ENCODE measurements at places on chromosomes 11 and 22. TPM values are rescaled to one million over a fixed set of nuclear protein-coding genes. Genes with fewer than 3 reads are reported as not detected.

GRCh38 chr11:88523386-88524071, 186.0 kb upstream of the CTSC start:
- H3K36me3 ChIP-seq = no peaks in the 10 kb centered on the region
- no peak for DNase-seq
- no peak overlapping the region for H3K4me3 ChIP-seq
- no peak overlapping the region for H3K27ac ChIP-seq

DNA sequence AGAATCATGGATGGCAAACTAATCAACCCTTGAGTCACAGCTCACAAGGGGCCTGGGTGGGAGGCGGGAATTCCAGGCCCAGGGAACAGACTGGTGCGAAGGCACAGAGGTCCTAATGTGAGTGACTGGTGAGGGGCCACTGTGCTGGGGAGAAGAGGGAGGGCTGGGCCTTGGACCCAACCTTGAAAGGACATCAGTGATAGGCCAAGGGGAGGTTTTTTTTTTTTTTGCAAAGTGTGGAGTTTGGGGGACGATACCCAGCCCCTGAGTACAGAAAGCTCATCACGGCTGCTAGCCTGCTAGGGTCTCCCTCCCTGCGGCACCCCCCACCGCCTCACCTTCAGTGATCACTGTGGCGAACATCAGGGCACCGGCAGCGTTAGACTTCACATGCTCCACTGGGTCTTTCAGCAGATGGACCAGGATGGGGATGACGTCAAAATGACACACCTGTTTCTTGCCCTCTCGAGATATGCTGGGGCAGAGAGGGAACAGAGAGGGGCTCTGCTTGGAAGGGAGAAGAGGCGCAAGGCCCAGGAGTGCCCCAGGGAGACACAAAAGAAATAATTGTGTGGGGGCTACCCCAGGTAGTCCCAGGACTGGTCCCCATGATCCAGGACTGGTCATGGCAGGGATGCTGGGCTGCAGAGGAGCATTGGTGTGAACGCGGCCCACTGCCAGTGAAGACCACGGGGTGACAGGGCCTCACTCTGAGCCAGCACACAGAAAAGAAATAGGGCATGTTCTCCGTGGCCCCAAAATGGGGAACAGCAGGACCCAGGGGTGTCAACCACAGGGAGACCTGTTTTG, 8.6 kb upstream of the GNAZ start:
- H3K27me3 ChIP-seq = no peaks in the 10 kb centered on the region
- H3K4me1 ChIP-seq = peaks cover 4% of the 10 kb centered on the region
- no peak overlapping the region for H3K27ac ChIP-seq
- DNase-seq = no peak
- no peaks in the 10 kb centered on the region for H3K36me3 ChIP-seq

- no peaks in the 10 kb centered on the region for H3K4me1 ChIP-seq
- H3K27ac ChIP-seq = no peak overlapping the region
- no peak overlapping the region for H3K4me3 ChIP-seq
- peaks cover 19% of the 10 kb centered on the region for H3K36me3 ChIP-seq
- DNase-seq = no peak
- H3K27me3 ChIP-seq = no peaks in the 10 kb centered on the region
Observed at GRCh38 chr11:20467487-20468185, 80.1 kb downstream of the PRMT3 start.

BDNF gene
- total RNA-seq = 0.07 TPM

- peak overlapping the region; percentile 87 for H3K4me3 ChIP-seq
- peaks cover 27% of the 10 kb centered on the region for H3K27me3 ChIP-seq
- peak; percentile 36 for DNase-seq
- H3K36me3 ChIP-seq = no peaks in the 10 kb centered on the region
- H3K27ac ChIP-seq = peak overlapping the region; percentile 2
- peaks cover 59% of the 10 kb centered on the region for H3K4me1 ChIP-seq
Observed at GRCh38 chr11:134069426-134070341, 812 bp downstream of the JAM3 start.

- H3K27me3 ChIP-seq = peaks cover 97% of the 10 kb centered on the region
- no peaks in the 10 kb centered on the region for H3K36me3 ChIP-seq
- peaks cover 31% of the 10 kb centered on the region for H3K4me1 ChIP-seq
- peak overlapping the region; percentile 80 for H3K4me3 ChIP-seq
- peak; percentile 4 for DNase-seq
- H3K27ac ChIP-seq = no peak overlapping the region
Observed at GRCh38 chr11:20669820-20670684, 666 bp downstream of the NELL1 start.

- H3K4me1 ChIP-seq = no peaks in the 10 kb centered on the region
- H3K4me3 ChIP-seq = no peak overlapping the region
- no peaks in the 10 kb centered on the region for H3K27me3 ChIP-seq
- no peak overlapping the region for H3K27ac ChIP-seq
- no peak for DNase-seq
Observed at GRCh38 chr11:78612721-78613377, 38.2 kb upstream of the NARS2 start.

- H3K4me1 ChIP-seq = peaks cover 8% of the 10 kb centered on the region
- H3K27me3 ChIP-seq = peaks cover 4% of the 10 kb centered on the region
- H3K36me3 ChIP-seq = no peaks in the 10 kb centered on the region
- no peak overlapping the region for H3K27ac ChIP-seq
- DNase-seq = no peak
Observed at GRCh38 chr11:60960405-60960804, 8.4 kb upstream of the SLC15A3 start.

DNA sequence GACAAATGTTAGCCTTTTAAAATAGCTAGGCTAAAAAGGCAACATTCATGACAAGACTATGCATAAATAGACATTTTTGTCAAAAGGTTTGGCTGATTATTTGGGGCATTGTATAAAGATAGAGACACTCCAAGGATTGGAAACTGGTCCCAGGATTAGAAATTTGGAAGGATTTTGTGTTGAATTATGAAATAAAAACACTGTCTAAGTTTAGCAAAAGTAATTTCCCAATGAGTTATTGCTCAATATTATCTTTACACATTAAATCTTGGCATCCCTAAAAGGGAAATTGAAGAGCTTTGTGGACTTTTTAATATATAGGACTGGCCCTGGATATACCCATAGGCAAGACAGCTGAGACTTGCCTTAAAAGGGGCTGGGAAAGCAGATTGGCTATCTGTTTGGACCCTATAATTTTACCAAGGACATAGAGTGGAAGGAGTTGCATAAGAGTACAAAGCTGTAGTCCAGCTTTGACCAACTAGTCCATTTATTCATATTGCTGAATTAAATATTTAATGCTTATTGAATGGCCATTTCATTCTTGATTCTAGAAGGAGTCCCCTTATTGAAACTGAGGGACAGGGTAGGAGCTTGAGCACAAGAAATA, 382.7 kb downstream of the METTL15 start:
- no peaks in the 10 kb centered on the region for H3K4me1 ChIP-seq
- H3K27ac ChIP-seq = no peak overlapping the region
- H3K4me3 ChIP-seq = no peak overlapping the region
- H3K27me3 ChIP-seq = no peaks in the 10 kb centered on the region

DNA sequence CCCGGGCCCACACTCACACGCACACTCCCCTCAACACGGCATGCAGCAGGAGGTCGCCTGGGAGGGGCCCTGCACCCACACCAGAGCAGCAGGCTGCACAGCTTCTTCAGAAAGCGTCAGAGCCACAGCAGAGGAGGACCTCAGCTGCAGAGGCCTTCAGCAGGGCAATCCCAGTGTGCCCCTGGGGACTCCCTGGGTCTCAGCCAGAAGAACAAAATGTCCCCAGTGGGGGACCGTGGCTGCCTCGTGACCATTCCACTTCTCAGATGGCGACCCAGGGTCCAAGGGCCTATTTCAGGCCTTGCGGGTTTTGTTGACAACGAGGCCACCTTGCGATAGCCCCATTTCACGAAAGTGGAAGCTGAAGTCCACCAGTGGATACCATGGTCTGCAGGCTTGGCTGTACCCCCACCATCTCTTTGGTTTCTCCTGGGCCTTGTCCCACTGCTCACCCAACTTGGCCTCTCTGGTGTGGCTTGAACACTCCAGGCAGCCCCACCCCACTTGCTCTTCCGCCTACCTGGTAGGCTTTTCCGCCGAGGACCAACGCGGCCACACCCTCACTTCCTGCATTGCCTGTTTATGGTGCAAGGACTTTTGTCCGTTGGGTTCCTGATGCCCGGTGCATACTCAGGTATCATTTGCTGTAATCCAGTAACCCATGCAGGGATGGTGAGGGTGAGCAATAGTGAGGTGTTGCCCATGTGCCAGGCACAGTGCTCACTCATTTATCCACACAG, 38.1 kb downstream of the MB start:
- no peak overlapping the region for H3K27ac ChIP-seq
- H3K4me3 ChIP-seq = no peak overlapping the region
- H3K4me1 ChIP-seq = no peaks in the 10 kb centered on the region
- DNase-seq = no peak
- no peaks in the 10 kb centered on the region for H3K36me3 ChIP-seq

- no peaks in the 10 kb centered on the region for H3K36me3 ChIP-seq
- peaks cover 2% of the 10 kb centered on the region for H3K27me3 ChIP-seq
- H3K27ac ChIP-seq = no peak overlapping the region
- no peak overlapping the region for H3K4me3 ChIP-seq
- DNase-seq = no peak
Observed at GRCh38 chr11:69005631-69006368, 7.2 kb downstream of the MRGPRF start.

DNA sequence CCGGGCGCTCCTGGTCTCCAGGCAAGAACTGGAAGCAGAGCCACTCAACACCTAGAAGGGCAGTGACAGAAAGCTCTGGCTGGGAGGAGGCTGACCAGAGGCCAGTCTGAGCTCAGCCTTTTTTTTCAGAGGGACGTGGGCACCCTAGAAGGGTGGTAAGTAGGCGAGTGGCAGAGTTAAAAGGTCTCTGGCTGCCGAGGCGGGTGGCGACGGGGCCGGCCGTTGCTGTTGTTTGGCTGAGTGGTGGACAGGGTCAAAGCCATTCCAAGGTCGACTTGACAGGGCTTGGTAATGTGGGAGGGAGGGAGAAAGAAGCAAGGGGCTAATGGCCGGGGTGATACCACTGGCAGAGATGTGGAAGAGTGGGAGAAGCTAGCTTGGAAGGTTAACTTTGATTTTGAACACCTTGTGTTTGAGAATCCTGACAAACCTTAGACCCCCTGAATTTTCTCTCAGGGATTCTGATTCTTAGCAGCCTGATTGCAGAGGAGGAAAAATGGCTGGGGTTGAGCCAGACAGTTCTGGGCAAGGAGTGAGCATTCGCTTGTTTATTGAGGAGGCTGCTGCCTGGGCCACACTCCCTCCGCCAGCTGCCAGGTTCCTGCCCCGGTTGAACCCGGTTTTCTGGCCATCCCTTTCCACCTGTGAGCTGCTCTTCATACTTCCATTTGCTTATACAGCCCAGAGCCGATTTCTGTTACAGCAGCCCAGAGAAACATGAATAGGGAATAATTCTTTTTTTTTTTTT, 868 bp upstream of the SYCE3 start:
- H3K27me3 ChIP-seq = peaks cover 38% of the 10 kb centered on the region
- H3K27ac ChIP-seq = no peak overlapping the region
- no peaks in the 10 kb centered on the region for H3K36me3 ChIP-seq
- peak overlapping the region; percentile 98 for H3K4me3 ChIP-seq

GRCh38 chr11:9344061-9344680, 29.8 kb upstream of the TMEM41B start:
- no peak overlapping the region for H3K4me3 ChIP-seq
- H3K4me1 ChIP-seq = no peaks in the 10 kb centered on the region
- DNase-seq = no peak
- no peaks in the 10 kb centered on the region for H3K36me3 ChIP-seq

DNA sequence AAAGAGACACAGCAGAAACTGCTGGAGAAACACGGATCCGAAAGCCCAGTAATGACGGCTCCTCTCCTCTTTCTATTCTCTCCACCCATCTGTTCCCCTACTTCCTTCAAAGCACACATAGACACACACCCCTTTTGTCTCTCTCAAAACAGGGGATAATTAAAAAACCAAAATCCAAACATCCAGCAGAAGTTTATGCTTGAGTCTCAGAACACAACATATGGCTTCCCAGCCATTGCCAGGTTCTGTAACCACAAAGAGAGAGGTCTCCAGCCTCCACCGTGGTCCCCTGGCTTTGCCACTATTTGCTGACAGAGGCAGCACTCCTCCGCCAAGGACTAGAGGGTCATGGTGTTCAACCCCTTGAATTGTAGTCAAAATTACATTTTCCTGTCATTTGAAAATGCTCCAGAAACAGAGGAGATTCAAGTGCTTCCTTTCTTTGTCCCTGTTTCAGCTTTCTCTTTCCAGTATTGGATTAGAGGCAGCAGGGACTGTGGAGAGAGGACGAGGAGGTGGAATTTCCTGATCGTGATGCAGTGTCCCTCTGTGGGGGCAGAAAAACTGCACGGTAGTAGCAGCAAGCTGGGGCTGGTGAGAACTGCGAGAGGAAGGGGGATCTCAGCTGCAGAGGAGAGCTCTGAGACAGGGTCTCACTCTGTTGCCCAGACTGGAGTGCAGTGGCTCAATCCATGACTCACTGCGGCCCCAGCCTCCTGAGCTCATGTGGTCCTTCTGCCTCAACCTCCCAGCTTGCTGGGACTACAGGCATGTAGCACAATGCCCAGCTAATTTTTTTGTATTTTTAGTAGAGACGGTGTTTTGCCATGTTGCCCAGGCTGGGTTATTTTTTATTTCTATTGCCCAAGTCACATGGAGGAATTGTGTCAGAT, 60.3 kb downstream of the UBASH3B start:
- no peak overlapping the region for H3K4me3 ChIP-seq
- no peak for DNase-seq
- H3K36me3 ChIP-seq = no peaks in the 10 kb centered on the region
- peaks cover 6% of the 10 kb centered on the region for H3K4me1 ChIP-seq
- no peak overlapping the region for H3K27ac ChIP-seq
- H3K27me3 ChIP-seq = no peaks in the 10 kb centered on the region

TP53AIP1 gene
- not detected for total RNA-seq

RNF26 gene
- total RNA-seq = 47.9 TPM
